ENCODE measurements at places on chromosomes 12 and 14. TPM values are rescaled to one million over a fixed set of nuclear protein-coding genes. Genes with fewer than 3 reads are reported as not detected.

TDRD9 gene
- total RNA-seq, result not detected

CCDC88C gene
- 1.6 TPM for total RNA-seq

- DNase-seq, result no peak
These were observed 6.5 kb upstream of the VRK1 start for GRCh38 chr14:96790706-96791105.

DNA sequence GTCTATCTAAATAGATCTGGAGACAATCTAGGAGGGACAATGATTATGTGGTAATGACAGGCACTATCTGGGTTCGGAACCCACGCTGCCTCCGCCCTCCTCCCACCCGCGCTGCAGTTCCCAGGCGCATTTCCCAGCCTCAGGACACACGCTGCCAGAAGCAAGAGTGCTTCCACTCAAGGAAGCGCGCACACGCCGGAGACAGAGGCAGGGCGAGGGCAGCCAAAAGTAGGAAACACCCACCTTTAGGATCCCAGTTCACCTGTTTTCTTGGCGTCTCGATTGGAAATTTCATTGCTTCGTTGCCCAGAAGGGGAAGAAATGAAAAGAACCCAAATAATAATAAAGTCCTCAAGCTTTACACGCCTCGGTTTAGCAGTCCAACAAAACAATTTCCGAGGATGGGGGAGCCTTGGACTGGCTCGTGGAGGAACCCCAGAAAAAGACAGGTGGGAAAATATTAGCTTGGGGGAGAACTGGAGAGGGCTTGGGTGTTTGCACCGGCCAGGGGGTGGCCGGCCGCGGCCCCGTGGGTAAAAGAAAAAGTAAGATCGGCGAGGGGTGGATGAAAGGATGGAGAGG lies 474 bp downstream of the KCNK10 start:
- DNase-seq, result no peak

GRCh38 chr12:46271863-46272262 lies 3.0 kb upstream of the SLC38A1 start:
- DNase-seq, result no peak

DNA sequence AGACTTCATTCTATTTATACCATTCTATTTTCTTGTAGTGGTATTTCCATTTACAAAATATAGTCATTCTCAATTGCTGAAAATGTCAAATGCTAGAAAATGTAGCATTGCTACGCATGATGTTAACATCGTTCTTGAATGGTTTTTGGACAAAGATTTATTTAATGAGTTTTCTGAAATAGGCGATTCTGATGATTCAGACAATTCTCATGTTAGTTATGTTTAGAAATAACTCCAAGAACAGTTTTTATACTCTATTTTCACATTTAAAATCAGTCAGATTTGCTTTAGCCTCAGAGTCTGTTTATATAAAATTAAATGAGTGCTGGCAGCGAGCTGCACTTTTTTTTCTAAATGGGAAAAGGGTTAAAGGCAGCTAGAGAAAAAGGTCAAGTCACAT lies 414.8 kb upstream of the MGAT4C start:
- peak; percentile 2 for DNase-seq

DNA sequence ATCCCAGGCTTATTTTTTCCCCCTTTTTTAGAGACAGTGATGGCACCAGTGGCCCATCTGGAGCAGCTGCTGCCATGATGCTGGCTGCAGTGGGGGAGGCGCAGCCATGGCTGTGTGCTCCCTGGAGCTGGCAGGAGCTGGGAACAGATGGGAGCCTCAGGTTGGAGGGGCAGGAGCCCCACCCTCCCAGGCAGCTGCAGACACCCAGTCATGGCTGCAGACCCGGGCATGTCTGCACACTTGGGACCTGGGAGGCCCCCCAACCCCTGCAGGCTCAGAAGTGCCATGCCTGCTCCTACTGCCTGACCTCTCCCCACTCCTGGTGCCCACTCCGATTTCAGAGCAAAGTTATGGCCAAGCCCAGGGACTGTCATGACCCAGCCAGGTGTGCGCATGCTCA lies 25.1 kb downstream of the CDKL1 start:
- DNase-seq, result no peak
